ENCODE measurements at places on chromosomes 3 and 15. TPM values are rescaled to one million over a fixed set of nuclear protein-coding genes. Genes with fewer than 3 reads are reported as not detected.

CYP1A2 gene
- not detected for total RNA-seq

MFSD1 gene
- 56.8 TPM for total RNA-seq

CPNE4 gene
- total RNA-seq, result 1.8 TPM

CELSR3 gene
- total RNA-seq, result 3.2 TPM

CFAP91 gene
- total RNA-seq, result 0.45 TPM

MKRN3 gene
- 10.1 TPM for total RNA-seq

DNA sequence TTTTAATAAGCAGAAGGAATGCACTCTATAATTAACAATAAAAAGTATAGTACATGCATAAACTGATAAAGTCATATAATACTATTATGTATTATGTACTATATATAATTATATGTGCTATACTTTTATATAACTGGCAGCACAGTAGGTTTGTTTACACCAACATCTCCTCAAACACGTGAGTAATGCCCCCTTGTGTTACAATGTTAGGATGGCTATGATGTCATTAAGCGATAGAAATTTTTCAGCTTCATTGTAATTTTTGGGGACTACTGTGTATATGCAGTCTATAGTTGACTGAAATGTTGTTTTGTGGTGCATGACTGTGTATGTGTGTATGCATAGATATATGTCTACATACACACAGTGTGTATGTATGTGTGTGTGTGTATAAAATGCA, 100.6 kb downstream of the SLMAP start:
- peak; percentile 2 for DNase-seq

DNA sequence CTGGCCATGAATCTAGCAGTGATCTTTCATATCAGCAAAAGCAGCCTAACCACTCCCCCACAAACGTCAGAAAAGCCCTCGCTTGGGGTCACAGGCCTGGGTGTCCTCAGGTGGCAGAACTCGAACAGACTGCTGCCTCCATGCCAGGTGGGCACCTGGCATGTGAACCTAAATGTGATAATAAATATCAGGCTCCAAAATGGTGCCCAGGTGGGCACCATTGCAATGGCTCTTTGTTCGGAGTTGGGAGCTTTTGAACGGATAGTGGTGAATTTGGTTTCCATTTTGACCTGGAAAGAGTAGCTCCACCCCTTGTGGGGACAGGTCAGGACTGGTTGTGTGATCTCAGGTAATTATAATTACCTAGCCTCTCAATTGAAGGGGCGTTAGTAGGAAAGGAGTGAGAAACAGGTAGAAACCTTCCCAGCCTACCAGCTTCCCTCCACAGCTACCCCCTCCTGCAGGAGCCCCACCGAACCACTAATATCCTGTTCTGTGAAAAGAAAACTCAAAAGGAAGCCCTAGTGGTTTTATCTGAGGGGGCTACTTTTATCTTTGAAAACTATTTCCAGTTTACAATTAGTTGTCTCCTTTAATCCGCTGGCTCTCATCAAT, 18.1 kb downstream of the MYO1E start:
- DNase-seq, result no peak
